ENCODE measurements at places on chromosomes 2 and 18.

DNA sequence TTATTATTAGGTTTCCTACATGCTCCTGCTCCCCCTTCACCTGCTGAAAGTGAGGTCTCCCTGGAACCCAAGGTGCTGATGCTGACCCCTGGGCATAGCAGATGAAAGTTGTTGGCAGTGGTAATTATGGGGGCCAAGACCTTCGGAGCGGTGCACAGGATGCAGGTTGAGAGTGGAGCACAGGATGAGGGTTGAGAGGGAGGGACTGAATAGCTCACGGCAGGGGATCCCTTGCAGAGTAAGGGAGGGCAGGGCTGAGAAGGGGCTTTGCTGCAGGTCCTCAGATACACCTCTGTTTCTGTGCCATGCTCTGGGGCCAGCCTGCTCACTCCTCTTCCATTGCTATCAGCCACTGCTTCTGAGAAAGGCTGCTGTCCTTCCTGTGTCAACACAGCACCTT, 163.3 kb downstream of the FHOD3 start:
- no peak for DNase-seq

DNA sequence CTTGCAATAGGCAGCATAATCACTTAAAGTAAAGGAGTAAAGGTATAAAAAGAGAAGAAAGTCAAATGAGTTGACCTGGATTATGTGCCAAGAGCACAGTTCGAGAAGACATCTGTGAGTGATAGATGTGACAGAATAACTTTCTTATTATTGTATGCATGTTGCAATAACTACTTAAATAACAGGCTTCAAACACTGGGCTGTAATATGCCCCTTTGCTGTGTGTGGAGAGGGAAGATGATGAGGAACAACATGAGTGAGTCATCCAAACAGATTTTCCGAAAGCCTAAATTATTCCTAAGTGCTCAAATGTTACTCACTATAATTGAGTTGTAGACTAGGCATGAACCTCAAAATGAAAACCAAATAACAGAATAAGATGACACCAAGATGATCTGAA, 328.1 kb downstream of the EXOC6B start:
- DNase-seq: peak; percentile 6

GRCh38 chr18:9619990-9620389, 5.6 kb upstream of the PPP4R1 start:
- DNase-seq: peak; percentile 20

- DNase-seq: no peak
Observed at GRCh38 chr2:61520261-61520660, 17.9 kb downstream of the XPO1 start.

DNA sequence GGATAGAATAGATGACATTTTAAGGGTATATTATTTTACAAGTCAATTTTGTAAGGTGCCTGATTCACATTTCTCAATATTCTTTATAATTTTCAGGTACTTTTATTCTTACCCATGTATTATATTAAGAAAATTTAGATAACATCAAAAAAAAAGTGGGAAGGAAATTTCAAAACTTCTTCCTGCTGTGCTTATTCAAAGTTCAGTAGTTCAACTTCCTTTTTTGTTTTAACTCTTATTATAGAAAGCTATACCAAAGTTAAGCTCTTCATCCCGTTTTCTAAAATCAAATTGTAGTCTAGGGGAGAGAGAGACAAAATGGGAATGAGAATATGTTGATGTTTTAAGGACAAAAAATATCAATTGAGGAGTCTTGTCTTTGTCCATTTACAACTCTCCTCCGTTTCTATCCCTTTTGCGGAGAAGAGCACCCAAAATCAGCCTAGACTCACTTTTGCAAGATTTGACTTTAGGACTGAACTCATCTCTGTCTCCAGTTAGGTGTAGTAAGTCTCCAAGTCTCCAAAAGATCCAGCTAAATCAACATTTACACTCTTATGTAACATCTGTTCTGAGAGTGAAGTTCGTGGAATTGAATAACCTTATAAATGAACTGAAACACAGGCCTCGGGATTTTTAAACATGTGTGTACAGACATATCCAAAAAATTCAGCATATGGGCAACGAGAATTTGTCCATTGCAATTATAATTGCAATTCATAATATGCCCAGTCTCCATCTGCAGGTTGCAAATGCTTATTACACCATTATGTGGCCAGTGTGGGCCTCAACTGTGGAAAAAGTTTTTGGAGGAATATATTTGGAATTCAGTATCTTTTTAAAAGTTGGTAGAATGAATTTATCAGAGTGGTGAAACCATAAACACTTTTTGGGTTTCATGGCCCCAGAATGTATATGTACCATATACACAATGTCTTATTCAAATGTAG, 23.9 kb downstream of the FAM124B start:
- DNase-seq: no peak

DNA sequence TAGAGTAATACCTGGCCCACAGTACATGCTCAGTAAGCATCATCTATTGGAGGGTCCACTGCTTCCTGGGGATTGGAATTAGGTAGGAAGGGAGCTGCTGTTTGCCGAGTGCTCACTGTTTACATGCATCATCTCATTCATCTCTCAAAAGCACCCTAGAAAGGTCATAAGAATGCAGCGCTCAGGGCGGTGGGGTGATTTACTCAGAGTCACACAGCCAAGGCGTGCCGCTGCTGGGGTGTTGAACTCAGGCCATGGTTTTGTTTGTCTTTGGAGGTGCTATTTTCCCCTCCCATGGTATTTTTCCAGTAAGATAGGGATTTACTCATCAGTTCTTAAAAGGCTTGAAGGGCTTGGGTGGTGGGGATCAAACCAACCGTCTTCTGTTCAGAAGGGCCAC, 227.5 kb downstream of the LDLRAD4 start:
- no peak for DNase-seq

- DNase-seq: no peak
Observed at GRCh38 chr2:108612514-108613183, 78.4 kb downstream of the LIMS1 start.

DNA sequence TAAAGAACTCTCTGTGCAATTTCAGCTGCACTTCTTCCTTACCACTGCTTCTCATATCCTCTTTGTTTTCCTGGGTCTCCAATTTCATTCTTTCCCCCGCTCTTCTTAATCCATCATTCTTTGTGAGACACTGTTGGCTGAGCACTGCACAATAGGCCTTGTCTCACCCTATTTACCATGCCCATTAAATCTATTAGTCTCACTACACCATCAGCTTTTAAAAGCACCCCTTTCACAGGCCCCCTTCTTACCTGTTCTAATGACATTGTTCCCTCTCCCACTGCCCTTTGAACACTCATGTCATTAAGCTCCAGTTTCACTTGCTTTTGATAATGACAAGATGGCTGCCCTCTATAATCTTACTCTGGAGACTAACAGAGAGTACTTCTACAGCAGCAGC, 404.1 kb upstream of the ACVR2A start:
- no peak for DNase-seq

DNA sequence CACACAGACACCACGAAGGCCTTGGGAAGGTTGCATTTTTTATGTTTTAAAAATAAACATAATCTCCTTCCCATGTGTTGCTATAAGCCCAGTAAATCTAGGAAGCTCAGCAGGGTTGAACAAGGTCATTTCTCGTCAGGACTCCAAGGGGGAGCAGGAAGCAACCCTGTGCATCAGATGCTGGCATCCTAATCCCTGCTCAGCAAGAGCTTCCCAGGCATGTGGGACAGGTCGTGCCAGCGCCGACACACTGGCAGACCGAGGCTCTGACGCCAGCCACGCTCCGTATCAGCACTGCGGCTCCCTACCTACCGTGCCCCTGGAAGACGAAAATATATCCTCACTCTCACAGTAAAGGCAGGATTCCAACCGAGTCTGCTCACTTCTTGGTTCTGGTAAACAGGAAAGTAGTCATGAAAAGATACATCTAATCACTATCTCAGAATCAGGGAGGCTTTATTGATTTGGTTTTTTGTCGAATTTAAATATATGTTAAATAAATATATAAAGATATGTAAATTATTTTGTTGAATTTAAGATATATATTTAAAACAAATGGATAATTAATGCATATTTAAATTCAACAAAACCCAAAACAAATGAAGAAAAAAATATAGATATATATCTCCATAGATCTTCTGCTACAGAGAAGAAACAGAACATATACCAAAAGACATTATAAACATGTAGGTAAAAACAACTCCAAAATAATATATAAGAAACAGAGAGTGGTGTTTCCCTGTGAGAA, 61.4 kb downstream of the TXNL1 start:
- peak; percentile 27 for DNase-seq

DNA sequence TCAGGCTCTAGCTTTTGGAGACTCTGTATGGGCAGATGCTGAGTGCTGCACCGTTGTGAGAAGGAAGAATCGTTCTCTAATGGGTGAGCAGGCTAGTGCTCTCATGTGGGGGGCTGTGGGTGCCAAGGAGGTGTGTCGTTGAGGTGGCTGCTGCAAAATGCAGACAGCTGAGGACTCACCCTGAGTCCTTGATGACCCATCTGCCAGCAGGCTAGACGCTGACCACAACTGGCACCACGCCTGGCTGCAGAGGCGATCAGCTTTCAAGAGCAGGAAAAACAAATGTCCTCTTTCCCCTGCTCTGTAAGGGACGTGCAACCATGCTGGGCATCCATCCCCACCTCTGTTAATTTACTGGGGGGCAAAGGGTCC, 48.2 kb downstream of the HAUS1 start:
- peak; percentile 68 for DNase-seq

GRCh38 chr2:232611559-232612218, 21.7 kb upstream of the EFHD1 start:
- DNase-seq: peak; percentile 90

DNA sequence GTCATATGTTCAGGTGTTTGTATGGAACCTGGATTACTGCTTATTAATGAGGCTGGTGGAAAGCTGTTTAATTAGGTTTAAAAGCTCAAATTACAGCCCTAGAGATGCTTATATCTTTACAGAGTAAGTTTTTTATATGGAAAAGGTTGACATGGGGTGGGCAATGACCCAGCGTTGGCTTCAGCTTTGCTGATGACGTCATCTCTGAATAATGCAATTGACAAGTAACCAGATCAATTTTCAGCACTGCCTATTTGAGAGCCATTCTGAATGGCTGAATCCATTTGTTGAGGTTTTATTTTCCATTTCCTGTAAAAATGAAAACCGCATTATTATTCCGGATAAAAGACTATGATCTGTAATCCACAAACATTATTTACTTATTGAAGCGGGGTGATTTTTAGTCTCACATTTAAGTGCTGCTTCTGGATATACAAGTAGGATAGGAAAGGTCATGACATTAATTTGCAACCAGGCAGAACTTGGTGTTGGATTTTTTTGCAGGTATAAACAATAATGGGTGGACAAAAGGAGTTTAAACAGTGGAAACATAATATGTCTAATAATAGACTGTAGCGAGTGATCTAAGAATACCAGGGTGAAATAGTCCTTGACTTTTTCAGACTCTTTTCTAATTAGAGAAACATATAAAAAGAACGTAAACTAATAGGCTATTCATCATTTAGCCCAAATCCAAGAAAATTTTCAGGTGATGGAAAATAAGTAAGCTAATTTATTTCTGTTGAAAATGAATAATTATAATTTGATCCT, 2.7 kb downstream of the PPP1R1C start:
- no peak for DNase-seq

- peak; percentile 81 for DNase-seq
Observed at GRCh38 chr18:48621240-48621639, 82.4 kb downstream of the CTIF start.

DNA sequence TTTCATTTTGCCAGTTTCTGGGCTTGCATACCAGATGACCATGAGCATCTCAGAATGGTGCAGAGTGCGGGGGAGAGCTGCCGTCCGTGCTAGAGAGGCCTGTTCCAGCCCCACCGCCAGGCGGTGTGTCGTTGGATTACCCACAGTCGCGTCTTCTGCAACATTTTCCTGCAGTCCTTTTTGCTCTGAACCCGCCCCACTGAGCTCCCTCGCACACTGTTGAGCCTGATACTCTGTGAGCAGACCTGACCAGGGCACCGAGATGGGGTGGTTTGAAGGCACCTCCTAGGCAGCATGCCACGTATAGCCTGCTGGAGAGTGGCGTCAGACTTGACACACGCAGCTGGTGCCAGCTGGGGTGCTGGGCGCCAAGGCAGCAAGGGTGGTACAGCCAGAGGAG, 18.1 kb downstream of the PPP1R7 start:
- DNase-seq: no peak

DNA sequence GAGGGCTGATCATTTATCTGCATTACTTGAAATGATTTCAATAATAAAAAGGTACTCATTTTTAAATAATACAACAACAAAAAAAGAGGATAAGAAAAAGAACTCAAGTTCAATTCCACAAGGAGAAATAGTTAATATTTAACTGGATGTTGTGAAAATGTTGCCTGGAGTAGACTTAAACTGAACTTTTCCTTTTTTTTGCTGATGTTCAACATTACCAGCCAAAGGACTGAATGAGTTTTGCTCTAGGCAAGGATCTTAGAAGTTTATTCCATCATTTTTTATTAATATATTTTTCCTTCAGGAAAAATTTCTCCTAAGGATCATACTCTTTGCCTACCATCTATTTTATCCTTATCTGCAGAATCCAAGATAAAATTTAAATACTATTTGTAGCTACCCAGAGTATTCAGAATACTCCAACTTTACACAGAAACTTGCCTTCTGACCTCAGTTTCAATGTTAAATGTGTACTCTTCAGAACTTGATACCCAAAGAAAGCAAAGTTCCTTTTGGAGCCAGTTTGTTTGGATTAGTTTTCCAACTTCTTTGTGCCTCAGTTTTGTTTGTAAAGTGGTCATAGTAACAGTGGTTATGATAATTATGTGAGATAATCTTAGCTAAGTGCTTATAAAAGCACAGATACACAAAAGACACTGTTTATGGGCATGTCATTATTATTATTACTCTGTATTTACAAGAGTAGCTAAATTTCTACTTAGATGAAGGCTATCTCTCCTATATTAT, 12.8 kb downstream of the CKAP2L start:
- no peak for DNase-seq

DNA sequence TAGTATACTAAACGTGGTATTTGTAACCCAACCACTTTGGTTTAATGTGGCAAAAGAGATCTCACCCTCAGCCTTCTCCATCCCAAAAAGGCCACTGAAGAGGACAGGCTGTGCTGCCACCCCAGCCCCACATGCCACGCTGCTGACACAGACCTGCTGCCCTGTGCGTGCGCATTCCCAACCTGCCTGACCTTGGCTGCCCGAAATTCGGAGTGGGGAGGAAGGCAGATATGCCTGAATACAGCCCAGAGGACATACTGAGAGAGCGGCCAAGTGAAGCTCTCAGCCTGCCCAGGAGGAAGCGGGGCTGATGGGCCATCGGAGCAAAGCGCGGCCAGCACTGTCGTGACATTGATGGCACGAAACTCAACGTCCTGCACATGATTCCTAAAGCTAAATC, 70.0 kb downstream of the HDAC4 start:
- DNase-seq: no peak

- DNase-seq: peak; percentile 39
Observed at GRCh38 chr2:174263997-174264396, 15.7 kb upstream of the OLA1 start.

All from fibroblast of skin of scalp (primary cell).